ENCODE measurements at places on chromosomes 3 and 15.

DNA sequence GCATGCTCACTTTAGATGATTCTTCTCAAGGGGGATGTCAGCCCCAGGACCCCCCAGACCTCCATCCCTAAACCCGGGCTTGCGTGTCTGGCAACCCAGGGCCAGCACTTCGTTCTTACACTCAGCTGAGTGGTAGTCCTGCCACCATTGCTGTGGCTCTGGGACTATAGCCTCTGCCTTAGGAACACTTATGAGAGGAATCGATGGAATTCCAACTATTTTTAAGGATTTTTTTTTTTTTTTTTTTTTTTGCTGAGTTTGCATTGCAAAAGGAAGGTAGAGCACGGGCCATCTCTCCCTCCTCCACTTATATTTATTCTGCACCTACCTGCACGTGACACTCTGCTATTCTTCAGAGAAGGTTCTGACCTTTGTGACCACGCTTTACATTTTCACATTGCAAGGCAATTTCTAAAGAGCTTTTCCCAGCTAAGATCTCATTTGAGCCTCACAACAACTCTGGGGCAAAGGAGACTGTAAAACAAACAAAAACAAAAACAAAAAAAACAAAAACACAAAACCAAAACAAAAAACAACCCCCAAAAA is 113.9 kb downstream of the LPP start:
- DNase-seq = no peak

DNA sequence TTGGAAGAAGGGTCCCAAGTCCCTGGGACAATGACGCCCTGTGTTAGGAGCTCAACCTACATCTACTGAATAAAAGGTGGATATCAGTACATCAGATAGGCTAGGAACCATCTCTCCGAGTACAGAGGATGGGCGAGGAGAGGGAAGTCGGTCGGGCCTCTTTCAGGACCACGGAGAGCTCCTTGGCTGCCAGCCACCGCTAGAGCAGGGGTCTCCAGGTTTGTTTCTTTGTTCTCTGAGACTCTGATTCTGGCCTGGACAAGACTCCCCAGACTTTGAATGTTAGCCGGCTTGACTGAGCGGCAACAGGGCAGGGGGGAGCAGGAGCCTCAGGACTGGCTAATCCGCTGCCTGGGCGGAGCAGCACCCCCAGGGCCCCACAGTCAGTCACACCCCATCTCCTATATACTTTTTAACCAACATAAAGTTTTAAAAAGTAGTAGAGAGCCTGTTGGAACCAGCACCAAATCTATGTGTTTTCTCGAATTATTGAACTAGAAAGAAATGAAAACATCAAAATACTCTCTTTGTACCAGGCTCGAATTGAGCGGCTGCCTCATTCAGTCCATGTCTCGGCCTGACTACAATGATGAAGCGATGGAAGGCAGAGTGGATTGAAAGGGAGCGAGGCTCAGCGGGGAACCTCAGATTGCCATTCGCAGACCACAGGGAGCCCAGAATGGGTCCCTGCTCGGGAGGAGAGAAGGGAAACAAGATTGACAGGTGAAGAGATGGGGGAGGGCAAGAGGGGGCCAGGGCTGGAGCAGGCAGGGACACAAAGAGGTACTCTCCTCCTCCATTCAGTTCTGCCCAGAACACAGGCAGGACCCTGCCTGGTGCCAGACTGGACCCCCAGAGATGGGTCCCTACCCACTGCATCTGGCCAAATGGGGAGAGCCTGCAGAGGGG is 131.6 kb downstream of the TPRA1 start:
- peak; percentile 34 for DNase-seq

- no peak for DNase-seq
Observed at GRCh38 chr3:112314649-112315048, 18.3 kb upstream of the CD200 start.

GRCh38 chr3:175082631-175083030 is 223.5 kb downstream of the NAALADL2 start:
- DNase-seq = no peak

DNA sequence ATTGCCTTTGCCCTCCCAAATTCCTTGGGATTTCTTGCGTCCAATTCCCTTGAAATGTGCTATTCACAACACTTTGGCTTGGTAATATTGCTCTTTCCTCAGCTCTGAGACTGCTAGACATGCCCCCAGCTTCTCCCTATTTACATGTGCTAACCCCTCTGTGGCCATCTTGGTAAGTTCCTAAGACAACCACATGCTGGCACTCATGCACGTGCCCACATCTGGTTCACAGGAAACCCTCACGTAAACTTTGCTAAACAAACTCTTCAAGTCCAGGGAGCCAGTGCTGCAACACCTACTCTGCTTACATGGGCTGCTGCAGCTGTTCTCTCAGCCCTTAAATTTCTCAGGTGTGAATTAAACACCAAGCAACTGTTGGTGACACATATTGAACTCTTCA is 121.8 kb downstream of the ADAMTSL3 start:
- DNase-seq = no peak

DNA sequence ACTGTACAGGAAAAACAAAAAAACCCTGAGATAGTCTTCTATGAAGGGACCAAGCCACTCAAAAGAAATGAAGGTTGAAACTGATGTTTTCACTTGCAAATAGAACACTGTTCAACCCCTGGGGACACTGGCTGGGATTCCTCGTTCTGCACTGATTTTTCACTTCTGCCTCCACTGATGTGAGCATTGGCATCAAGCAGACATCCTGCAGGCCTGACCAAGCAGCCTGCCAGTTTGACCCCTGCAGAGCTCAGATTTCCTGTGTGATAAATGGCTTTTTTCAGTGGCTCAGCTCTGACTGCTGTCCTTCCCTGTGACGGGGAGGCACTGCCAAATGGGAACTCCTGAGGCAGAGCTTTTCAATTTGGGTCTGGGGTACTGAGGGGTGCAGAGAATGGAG is 50.0 kb downstream of the RASGRP1 start:
- no peak for DNase-seq

DNA sequence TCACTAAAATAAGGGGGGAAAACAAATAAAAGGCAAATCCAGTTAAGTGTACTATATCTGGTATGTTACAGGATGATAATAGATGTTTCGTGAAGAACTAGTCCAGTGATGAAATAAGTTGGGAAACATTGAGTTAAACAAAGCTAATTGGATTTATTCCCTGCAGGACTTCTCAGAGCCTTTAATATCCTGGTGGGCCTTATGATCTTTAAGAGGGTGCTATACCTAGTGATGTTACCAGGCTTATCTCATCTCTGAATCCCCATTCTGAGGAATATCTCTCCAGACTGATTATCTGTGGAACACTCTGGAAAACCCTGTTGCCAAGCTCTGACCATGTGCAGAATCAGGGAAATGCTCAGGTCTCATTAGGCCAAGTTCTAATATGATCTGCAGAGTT is 54.8 kb upstream of the POMGNT2 start:
- DNase-seq = no peak

- DNase-seq = no peak
Observed at GRCh38 chr15:58053315-58054153, 12.0 kb downstream of the ALDH1A2 start.

GRCh38 chr3:41638381-41638780 is 323.5 kb downstream of the ULK4 start:
- no peak for DNase-seq

GRCh38 chr3:140552898-140553297 is 125.0 kb upstream of the TRIM42 start:
- DNase-seq = no peak

- DNase-seq = no peak
Observed at GRCh38 chr3:120622870-120623726, 27.0 kb downstream of the NDUFB4 start.

DNA sequence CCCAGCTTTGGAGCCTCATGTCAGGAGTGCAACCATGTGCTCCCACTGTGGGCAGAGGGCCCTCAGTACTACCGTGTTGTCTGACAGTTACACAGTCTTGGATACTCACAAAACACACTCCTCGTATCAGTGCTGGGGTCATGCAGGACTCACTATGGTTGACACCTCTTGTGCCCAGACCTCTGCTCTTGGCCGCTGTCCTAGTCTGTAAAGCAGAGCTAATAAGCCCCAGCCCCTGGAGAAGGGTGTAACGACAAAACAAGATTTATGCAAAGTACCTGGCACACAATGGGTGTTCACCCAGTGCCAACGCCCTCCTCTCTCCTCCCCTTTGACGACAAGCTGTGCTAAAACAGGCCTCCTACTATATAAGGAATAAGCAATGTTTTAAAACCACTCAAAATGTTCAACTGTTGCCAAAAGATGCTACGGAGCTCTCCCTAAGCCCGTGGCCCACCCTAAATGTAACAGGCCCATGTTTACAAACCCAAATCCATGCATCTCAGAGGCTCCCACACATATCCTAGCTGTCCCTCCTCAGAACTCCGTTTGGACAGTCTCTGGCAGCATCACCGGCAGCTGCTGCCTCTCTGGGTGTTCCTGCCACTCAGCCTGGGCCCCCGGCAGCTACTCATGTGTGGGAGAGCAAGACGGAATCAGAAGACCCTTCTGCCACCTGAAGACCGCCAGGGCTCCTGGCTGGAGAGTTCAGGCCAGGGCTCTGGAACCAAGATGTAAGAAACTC is 65.8 kb downstream of the MRPL46 start:
- DNase-seq = no peak

DNA sequence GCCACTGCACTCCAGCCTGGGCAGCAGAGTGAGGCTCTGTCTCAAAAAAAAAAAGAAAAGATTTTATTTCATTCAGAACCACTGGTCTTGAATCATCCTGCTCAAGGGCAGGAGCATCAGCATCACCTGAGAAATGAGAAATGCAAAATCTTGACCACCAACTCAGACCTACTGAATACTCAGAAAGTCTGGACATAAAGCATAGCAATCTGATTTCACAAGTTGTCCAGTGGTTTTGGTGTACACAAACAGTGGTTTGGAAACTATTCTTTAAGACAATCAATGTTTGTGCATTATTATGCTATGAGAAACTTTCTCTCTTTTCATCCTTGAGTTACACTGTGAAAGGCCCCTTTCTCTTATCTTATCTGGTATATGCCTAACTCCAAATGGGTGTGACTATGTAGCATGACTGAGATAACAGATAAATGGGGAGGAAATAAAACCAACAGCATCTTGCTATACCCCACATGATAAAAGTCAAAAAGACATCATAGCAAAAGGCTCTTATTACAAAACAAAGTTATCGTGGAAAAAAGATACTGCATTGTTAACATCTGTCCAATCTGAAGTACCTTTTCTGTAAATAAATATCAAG is 174.2 kb upstream of the STT3B start:
- no peak for DNase-seq

GRCh38 chr3:179972881-179973423 is 63.8 kb downstream of the PEX5L start:
- DNase-seq = no peak

DNA sequence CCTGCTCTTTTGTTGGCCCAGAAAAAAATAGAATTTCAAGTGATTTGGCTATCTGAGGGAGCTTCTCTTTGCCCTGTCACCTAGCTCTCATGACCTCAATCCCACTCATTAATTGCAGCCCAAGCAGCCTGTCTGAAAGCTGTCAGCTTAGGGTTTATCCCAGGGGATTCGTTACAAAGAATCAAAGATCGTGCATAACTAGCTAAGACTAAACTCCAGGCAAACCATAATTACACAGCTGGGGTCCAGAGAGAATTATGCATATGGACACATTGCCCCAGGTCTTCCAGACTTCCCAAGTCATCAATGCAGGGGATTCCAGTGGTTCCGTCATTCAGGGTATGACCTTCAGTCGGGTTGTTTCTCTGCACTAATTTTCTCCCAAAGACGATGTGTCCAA is 91.6 kb upstream of the CBLB start:
- DNase-seq = no peak

GRCh38 chr3:177350121-177350520 is 152.8 kb upstream of the TBL1XR1 start:
- DNase-seq = no peak

- no peak for DNase-seq
Observed at GRCh38 chr3:9590282-9590791, 36.7 kb upstream of the LHFPL4 start.

DNA sequence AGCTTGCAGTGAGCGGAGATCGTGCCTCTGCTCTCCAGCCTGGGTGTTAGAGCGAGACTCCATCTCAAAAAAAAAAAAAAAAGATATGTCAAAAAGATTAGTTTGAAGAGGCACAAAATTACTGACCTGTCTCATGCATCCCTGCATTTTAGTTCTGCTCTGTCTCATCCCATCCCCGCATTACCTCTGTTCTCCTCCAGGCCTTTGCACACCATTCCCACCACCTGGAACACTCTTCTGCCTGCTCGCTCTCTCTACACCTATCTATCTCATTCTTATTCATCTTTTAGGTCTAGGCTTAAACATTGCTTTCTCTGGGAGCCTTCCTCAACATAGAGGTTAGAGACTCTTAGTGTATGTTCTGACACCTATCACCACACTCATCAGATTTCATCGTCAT is 32.9 kb upstream of the ZNF770 start:
- no peak for DNase-seq

- DNase-seq = no peak
Observed at GRCh38 chr15:33209575-33210481, 15.3 kb upstream of the FMN1 start.

GRCh38 chr3:59115364-59116232 is 65.8 kb upstream of the CFAP20DC start:
- no peak for DNase-seq

DNA sequence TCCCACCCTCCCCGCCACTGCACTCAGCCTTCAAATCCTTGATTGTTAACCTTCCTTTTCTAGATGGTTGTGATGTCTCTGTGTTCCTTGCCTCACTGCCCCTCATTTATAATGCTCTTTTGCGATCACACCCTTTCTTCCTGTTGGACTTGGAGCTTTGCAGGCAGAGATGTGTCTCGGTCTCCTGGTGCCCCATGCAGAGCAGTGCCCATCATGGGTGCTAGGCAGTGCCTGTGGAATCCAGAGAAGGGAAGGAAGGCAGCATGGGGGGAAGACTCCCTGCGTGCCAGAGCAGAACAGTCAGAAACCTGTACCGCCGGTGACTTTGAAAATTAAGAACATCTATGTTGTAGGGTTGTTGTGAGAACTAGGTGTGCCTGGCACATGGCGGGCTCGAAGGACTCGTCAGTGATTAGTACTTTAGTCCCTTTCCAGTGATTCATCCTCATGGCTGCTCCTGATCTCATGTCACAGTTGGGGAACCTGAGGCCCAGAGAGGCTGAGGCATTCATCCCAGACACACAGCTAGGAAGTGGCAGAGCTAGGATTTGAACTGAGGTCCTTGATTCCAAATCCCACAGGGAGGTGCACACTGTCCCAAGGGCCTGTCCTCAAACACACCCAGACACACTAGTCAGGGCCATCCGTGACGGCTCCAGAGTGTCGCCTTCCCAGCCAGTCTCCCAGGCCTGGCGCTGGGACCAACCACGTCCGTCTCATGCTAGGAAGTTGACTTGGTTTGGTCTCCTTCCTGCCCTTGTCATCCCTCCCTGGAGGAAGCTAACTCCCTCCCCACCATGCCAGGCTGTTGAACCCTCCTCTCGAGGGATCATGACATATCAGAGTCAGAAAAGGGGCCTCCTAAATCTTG is 58.3 kb downstream of the SMAD6 start:
- DNase-seq = no peak

GRCh38 chr3:176609361-176609760 is 587.9 kb downstream of the TBL1XR1 start:
- no peak for DNase-seq

DNA sequence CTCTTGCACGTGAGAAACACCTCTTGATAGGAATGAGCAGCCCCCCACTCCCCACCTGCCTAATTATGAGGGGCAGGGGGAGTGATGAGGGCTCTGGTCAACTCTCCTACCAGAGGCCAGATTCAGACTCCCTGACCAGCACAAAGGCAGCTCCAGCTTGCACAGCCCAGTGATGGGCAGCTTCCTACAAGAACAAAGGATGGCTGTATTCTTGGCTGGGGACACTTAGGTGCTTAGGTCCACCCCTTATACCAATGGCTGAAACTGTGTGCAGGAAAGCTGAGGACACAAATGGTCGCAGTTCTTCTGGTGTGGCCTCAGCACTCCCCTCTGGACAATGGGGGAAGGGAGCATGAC is 81.8 kb downstream of the IQSEC1 start:
- DNase-seq = no peak

All from dermis microvascular lymphatic vessel endothelial cell (primary cell).